Lower lobe of right lung (tissue), 2 donors: ENCODE measurements at places on chromosomes 3 and 15.
A peak's percentile ranks its signal among the peaks of the same experiment; 100 is the strongest.

DNA sequence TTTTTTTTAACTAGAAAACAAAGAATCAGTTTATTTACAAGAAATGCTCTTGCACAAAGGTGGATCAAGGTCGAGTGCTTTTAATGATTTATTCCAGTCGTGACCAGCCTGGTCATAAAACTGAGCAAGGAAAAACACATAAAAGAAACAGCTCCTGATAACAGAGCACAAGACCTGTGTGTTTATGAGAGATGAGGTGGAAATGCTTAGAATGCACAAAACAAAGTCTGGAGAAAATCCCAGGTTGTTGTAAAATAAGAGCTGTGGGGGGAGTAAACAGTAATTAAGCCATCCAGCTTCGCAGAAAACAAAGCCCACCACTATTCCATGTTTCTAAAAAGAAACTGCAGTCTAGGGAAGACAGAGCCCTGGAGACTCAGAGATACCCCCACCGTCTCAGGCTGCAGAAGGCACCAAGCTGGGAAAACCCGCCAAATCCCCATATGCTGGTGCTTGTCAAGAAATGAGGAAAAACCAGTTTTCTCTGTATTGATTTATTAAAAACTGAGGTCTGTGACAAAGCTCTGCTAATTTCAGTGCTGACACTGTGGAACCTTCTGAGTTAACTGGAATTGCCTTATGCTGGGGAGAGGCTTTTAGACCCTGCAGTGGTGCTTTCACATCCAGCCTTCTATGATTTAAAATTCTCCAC, 139.3 kb downstream of the ADAMTS17 start:
- no peak for DNase-seq

DNA sequence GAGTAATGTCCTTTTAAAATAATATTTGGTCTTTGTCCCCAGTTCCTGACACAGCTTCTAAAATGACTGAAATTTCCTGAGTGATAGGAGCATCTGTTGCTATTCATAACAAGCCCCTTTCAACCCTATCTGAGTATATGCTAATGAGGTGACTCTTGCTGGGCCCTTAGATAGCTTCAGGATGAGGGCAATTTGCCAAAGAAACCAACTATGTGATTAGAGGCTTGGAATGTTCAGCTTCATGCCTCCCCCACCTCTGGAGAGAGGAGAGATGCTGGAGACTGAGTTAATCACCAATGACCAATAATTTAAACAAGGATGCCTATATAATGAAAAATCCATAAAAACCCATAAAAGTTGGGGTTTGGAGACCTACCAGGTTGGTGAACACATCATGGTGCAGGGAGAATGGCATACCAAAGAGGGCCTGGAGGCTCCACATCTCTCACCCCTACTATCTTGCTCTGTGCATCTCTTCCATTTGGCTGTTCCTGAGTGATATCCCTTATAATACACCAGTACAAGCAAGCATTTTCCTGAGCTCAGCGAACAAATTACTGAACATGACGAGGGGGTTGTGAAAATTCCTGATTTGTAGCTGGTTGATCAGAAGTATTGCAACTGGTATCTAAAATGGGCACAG, 189.2 kb downstream of the ECT2 start:
- no peak for DNase-seq

DNA sequence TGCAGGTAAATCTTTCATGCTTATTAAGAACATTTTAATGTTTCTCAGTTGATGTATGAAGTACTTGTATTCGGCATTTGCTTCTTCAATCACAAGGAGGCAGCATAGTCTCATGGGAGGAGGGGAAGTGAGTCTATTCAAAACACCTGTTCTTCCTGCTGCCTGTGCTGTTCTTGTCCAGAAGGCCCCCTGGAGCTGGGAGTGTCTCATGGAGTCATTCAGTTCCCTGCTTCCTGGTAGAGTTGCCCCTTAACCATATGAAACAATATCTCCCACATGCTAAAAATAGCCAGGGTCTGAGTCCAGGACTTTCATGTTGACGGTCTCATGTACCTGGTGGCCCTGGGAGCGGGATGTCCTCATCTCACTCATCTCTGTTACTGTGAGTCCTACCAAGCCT, 15.5 kb upstream of the PPP1R2 start:
- DNase-seq, result no peak

GRCh38 chr3:73007992-73008712, 11.5 kb downstream of the PPP4R2 start:
- no peak for DNase-seq

- no peak for DNase-seq
Observed at GRCh38 chr15:90037961-90038631, 37.0 kb downstream of the ZNF710 start.

DNA sequence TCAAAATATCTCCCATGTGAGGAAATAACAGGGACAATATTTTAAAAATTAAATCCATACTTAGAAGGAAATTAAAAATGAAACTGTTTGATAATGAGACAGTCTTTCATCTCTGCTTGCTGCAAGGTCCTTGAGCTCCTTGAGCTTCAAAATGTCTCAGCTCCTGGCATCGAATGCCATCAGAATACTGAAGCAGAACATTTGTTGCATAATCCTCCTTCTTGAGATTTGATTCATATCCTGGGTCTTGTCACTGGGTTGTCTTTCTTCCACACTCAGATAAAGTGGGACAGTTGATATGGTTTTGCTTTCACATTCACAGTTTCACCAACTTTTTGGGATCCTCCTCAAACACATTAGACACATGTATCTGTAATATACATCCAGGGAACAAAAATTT, 27.8 kb downstream of the COL8A1 start:
- no peak for DNase-seq

- peak; percentile 61 for DNase-seq
Observed at GRCh38 chr3:119236756-119237155, 3.9 kb downstream of the B4GALT4 start.

DNA sequence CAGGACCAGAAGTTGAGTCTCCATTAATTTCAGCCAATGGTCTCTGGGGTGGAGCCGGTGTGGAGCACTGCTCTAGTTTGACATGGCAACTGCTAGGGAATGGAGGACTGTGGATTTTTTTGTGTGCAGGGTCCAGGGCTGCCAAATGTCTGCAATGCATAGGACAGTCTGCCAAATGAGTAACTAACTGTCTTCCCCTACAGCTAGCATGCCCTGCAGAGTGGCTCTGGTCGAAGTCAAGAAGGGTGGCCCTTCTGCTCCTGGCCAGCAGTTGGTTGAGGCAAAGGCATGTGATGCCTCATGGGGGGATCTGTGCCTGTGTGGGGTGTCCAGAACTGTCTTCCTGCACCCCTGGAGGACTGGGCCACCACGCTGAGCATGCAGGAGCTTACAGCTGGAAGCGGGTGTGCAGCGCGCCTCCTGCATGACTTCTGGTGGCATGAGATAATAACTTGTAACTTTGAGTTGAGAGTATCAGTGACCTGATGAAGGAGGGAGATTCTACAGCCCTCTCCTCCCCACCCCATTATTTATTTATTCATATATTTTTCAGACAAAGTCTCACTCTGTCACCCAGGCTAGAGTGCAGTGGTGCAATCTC, 4.6 kb downstream of the TPRA1 start:
- DNase-seq, result no peak

- DNase-seq, result no peak
Observed at GRCh38 chr15:90585863-90586262, 56.1 kb downstream of the CRTC3 start.
